ENCODE measurements at places on chromosomes 6 and 20. TPM values are rescaled to one million over a fixed set of nuclear protein-coding genes. Genes with fewer than 3 reads are reported as not detected.

The VEGFA gene
- 96.3 TPM for total RNA-seq

The SOBP gene
- 2.2 TPM for total RNA-seq

The TLDC2 gene
- total RNA-seq = 0.15 TPM

The RAB44 gene
- not detected for total RNA-seq

The ZSCAN31 gene
- 16.8 TPM for total RNA-seq

The SNX3 gene
- 172 TPM for total RNA-seq

The CDSN gene
- not detected for total RNA-seq

The SLC22A3 gene
- 13.5 TPM for total RNA-seq

The CLPSL1 gene
- not detected for total RNA-seq

The SRSF12 gene
- total RNA-seq = 0.08 TPM
